ENCODE measurements at places on chromosomes 5 and 9.

- DNase-seq = no peak
Measured at GRCh38 chr5:56414066-56414465, 180.9 kb upstream of the ANKRD55 start.

DNA sequence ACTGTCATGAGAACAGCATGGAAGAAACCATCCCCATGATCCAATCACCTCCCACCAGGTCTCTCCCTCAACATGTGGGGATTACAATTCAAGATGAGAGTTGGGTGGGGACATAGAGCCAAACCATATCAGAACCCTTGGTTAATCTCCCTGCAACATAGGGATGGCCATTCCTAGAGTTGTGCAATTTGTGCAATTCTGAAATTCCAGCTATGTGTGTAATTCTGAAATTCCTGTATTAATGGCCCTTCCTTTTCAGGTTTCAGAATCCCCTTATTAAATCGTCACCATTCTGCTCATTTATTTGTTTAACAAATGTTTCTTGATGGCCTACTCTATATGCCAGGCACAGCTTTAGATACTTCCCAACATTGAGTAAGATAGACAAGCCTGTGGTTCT is 282.6 kb downstream of the SMARCA2 start:
- DNase-seq = no peak

DNA sequence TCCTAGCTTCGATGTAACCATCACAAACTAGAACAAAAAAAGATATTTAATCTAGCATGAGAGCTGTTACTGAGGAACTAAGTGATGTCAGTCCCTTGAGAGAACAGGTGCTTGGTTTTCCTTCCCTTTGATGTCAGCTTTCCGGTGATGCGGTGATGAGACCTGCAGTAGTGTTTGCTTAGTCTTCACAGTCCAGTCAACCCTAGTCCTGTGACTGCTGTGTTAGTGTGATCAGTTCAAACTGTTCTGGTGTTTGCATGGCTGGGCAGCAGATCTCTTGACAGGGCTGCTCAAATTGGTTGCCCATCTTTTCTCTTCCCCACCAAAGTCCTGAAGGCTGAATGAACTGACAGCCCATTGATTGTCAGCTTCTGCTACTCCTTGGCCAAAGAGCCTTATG is 608.6 kb upstream of the DAB2 start:
- no peak for DNase-seq

DNA sequence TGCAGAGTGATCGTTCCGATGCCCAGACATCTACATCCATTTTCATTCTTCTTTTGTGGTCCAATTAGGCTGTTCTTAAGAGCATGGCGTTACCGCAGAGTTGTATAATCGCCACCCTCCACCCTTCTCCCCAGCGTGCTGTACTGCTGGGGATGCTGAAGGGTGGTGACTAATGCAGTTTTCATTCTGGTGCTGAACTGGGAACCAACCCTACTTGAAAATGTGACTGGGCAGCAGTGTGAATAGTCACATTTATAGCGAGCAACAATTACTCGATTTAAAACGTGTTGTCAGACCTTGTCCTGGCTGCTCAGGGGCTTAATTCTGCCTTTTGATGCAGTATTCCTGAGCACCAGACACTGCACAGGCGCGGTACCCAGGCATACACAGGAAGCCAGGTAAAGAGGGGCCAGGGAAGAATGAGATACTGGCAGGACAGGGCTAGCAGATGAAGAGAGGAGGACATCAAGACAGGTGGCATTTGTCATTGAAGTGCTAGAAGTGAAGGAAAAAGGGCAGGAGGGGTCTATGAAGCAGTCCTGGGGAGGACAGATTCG is 719 bp upstream of the ISCA1 start:
- no peak for DNase-seq

- no peak for DNase-seq
Measured at GRCh38 chr9:114478871-114479270, 26.4 kb downstream of the WHRN start.

DNA sequence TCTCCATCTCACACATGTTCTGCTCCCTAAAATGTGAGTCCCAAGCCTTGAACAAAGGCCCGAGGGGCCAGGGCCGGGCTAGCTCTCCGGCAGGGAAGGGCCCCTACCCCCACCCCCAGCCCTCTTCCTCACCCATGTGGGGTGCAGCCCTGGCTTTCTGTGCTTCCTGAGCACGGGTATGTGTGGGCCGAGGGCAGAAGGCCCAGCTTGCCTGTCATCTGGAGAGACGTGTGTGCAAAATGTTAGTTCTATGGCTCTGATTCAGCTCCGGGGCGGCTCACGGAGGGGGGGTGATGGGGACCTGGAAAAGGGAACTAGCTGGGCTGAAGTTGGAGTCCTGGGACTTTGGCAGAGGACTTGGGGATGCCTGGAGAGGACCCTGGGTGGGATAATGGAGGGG is 90.3 kb upstream of the ARAP3 start:
- DNase-seq = no peak

GRCh38 chr9:21481470-21482056 is 550 bp downstream of the IFNE start:
- DNase-seq = no peak

DNA sequence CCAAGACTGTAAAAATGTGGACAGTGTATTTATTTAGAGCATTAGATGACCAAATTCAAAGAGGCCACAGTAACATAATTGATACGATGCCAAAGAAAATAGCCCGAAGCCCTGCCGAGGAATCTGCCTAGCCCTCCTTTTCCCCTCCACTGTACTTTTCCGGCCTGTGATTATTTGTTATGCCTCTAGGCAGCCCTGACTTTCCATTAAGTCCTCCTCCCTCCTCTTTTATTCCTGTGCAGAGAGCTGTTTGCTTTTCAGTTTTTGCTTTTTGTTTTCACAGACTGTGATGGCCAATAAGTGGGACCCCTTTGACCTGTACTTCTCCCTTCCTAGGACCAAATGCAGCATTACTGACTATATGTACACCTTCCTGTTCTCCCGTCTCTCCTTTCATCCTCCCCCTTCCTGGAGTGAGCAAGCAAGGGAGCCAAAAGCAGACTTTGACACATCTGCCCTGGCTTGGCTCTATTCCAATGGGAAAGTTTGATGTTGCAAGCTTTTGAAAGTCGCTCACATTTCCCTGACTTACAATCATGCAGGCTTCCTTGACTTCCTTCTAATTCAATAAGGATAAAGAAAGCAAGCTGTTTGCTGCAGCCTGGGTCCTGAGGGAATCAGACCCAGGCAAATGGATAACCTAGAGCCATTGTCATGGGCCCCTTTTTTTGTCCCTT is 76.1 kb downstream of the NREP start:
- peak; percentile 63 for DNase-seq

DNA sequence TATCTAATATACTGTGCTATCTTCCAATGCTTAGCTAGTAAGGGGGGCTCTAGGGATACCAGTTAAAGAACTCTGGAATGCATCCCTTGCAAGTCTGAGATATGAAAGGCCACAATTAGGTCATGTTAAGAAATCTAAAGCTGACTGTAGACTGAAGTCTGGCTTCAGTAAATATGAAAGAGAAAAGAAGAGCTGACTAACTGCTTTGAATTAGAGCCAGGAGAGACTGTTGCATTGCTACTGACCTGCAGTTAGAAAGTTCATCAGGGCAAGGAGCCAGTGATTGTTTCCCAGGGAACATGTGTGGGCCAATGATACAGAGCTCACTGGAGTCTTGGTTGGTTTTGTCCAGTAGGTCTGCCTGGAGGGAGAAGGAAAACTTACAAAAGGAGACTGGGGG is 472.1 kb upstream of the TNC start:
- no peak for DNase-seq

DNA sequence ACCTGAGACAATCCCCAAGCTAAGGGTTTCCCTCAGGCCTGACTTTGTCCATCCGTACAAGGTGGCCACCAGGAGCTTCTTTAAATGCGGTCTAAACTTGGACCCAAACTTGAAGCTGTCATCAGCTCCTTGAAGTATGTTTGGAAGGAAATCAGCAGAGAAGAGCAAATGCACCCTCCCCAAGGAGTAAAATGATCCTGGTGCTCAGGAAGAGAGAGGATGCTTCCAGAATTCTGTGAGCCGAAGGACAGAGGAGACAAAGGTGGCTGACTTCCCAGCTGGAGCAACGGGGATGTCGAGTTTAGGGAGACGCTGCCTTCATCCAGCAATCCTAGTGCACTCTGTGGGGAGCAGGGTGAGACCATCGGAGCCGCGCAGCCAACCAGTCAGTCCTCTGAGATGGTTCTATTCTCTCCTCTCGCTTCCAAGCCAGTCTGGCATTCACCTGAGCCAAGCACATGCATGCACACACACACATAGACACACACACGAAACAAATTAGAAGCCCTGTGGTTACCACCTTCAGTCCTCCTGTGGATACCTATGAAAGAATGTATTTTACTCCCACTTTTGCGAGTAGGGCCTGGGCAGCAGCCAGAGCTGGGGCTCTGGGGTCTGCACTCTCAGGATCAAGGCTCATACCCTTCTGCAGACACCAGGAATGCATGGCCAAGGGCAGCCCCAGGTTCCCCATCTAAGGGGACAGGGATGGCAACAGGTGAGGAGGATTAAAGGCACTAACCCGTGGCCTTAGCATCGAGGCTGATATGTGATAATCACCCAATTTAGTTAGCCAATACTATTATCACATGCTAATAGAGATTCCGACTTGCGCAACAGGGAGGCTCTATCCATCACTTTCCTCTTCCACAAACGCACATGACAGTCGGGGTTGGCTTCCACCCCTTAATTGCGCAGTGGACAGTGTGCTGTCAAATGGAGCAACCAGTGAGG is 75.8 kb downstream of the GTF3C4 start:
- no peak for DNase-seq

DNA sequence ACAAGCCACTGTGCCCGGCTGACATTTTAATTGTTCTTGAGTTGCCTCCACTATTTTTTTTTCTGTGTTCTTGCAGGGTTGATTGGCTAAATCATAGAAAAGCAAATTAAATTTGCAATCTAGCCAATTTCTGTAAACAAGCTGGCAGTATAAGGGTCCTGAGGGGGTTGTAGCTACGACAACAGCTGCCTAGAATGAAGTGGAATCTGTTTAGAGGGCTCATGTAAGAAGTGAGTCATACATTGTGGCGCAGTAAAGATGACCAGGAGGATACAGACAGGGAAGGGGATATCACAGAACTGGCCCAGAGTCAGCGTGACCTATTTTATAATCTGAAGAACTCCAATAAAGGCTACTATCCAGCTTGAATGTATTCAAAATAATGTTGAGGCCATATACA is 82.2 kb upstream of the TLE1 start:
- DNase-seq = peak; percentile 29

DNA sequence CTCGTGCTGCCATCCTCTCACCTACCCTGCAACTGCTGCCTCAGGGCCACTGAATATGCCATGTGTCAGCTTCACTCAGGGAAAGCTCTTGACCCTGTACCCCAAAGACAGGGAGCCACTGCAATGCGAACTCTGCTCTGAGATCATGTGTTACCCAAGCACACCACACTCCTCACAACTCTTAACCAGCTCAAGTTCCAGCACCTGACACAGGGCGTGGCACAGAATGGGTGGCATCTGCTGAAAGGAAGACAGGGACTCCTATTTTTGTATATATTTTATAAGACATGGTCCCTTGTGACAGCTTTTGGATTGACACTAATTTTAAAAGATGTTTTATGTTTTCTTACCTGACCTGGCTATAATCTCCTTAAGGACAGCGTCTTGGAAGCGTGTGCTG is 10.7 kb downstream of the PHYKPL start:
- no peak for DNase-seq

DNA sequence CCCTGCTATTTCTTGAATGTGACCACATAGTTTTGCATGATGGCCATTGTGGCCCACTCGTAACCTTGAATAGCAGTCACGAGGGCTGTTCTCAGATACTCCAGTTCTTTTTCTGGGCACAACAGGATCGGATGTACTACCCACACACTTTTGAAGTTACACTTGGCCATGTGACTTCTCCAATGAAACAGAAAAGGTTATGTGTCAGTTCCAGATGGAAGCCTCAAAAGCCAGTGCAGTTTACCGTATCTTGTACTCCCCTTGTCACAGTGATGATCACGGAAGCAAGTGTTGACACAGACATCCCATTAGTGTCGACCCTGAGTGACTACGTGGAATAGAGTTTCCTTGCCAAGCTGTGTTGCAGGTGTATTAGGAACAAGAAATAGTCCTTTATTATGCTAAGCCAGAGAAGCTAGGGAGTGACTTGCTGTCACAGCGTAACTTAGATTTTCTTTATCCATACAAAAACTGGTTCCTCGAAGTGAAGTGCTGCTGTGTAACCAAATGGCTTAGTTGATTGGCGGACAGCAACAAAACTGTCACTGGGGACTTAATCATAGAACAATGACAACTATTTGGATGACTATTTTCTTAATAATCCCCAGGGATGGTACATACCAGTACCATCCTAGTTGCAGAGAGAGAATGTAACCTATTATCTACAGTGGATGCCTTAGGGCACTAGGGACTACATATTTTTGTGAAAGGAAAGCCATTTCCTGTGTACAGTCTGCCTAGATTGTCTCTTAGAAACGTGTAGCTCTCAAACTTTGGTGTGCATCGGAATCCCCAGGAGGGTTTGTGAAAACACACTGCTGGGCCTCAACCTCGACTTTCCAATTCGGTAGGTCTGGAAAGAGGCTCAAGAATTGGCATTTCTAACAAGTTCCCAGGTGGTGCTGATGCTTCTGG is 90.1 kb upstream of the DMRT1 start:
- no peak for DNase-seq

GRCh38 chr5:93208141-93208751 is 372.8 kb downstream of the NR2F1-AS1 start:
- DNase-seq = no peak

GRCh38 chr9:79569814-79570447 is 1.8 kb upstream of the TLE4 start:
- no peak for DNase-seq

DNA sequence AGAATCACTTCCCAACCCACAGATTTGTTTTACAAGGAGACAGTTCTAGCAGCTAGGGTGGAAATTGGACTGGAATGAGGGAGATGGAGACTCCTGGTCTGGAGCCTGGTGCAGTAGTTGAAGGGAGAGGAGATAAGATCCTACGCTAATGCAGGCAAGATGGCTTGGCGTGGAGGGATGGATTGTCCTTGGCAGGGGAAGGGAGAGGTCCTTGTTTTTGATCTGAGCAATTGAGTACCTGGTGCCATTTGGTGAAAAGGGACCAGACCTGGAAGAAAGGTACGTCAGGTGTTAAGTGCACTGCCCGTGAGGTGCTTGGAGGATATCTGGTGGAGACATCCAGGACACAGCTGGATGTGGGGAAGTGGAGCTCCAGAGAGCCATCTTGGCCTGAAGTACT is 35.7 kb downstream of the ANGPTL2 start:
- no peak for DNase-seq
